ENCODE measurements at places on chromosomes 1 and 21. TPM values are rescaled to one million over a fixed set of nuclear protein-coding genes. Genes with fewer than 3 reads are reported as not detected.
A peak's percentile ranks its signal among the peaks of the same experiment; 100 is the strongest.

DNA sequence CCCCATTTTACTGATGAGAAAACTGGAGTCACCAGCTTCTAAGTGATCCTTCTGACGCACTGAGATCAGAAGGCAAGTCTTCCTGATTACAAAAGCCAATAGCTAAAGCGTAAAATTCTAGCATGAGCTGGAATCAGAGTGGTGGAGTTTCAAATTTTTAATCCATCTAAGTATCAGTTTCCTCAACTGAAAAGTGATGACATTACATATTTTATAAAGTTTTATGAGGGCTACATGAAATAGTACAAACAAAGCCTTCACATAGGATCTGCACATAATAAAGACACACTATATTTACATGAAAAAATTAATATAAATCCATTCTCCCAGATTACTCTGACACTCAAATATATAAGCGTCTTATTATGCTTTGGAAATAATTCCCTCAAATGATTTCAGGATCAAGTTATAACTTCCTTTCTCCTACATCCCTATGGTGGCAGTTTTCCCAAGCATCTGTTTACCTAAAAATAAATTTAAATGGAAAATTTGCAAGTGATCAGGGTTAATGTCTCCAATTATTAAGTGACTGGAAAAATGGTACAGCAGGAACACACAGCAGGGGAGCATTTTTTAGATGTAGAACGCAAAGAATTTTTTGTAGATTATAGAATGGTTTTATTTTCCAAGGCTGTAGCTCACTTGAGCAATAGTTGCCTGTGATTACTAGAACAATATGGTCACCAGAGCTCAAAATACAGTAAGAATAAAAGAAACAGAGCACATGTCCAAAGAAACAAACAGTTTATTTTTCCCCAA lies 490.4 kb upstream of the C1orf87 start:
- no peak for DNase-seq

The CACHD1 gene
- 3.8 TPM for total RNA-seq

The ASCL5 gene
- total RNA-seq: not detected

The BRDT gene
- not detected for total RNA-seq

- no peak for DNase-seq
Measured at GRCh38 chr1:227372726-227373130, 54.4 kb upstream of the CDC42BPA start.

DNA sequence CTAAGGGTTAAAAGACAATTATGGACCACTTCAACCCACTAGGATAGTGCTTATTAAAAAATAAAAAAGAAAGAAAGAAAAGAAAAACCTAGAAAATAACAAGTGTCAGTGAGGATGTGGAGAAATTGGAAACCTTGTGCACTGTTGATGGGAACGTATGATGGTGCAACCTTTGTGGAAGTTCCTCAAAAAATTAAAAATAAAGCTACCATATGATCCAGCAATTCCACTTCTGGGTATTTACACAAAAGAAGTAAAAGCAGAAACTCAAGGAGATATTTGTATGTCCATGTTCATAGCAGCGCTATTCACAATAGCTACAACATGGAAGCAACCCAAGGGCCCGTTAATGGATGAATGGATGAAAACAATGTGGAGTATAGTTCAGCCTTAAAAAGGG lies 115.2 kb upstream of the ATP1A1 start:
- DNase-seq: no peak

DNA sequence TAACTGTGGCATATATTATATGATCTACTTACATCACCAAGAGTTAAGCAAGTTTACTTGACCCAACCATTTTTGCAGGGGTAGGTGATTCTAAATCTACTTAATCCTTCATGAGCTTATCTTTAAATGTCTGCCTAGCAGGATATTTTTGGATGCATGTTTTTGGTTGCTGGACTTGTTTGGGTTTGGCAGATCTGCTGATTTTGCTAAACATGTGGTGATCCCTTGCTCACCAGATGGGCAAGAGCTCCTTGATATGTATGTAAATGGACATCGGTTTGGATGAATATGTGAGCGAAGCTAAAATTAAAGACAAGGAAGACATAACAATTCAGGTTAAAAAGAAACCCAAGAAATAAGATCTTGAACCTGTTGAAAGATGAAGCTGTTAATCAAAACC lies 36.7 kb downstream of the FMN2 start:
- DNase-seq: no peak

The HSPG2 gene
- total RNA-seq: 158 TPM

The FAM78B gene
- 0.27 TPM for total RNA-seq

The TMPRSS15 gene
- not detected for total RNA-seq

The KCNK1 gene
- under 0.01 TPM for total RNA-seq

The PRDM15 gene
- total RNA-seq: 13.5 TPM

- DNase-seq: no peak
Measured at GRCh38 chr1:73980324-73981040, 217.5 kb downstream of the LRRIQ3 start.

DNA sequence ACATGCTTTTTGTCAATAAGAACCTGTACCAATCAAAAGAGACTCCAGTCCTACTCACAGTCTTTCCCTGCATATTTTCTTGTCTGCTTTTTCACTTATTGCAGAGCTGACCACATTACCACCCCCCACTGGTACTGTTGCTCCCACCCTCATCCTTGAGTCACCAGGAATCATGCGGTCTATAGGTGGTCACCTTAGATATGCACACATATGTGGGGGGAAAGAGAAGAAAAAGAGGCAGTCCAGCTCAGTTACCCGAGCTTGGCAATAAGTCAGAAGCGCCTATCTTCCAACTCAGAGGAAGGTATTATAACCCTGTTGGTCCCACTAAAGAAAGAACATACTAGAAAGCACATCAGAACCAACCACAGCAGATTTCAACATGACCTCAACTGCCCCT lies 119.2 kb downstream of the SMYD2 start:
- DNase-seq: no peak

- DNase-seq: no peak
Measured at GRCh38 chr1:97337250-97338030, 583.4 kb downstream of the DPYD start.

DNA sequence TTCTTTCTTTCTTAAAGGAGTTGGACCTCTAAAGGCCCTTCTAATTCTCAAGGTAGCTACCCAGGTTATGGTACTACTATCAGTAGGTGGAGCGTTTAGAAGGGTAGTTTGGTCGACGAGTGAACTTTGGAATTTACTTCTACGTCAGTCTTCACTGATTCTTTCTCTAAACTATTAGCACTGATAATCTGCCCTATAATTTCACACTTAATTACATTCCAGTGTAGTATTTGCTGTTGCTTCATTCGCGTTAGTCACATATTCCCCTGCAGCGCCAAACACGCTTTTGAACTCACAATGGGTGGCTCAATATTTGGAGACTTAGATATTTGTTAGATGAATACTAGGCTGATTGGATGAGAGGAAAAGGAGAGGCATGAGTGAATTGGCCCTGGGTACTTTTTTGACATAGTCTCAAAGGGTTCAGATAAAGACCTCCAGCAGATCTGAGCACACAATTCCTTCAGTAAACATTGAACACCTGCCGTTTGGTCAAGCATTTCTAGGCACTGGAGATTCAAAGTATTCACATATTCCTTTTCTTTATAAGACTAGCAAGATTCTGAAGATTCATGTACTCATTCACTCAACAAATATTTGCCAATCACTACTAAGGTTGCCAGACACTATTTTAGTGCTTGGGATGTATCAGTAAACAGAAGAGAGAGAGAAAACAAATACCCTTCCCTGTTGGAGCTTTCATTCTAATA lies 929 bp upstream of the FOXJ3 start:
- DNase-seq: no peak

- no peak for DNase-seq
Measured at GRCh38 chr21:33828083-33828482, 87.5 kb downstream of the ATP5PO start.

DNA sequence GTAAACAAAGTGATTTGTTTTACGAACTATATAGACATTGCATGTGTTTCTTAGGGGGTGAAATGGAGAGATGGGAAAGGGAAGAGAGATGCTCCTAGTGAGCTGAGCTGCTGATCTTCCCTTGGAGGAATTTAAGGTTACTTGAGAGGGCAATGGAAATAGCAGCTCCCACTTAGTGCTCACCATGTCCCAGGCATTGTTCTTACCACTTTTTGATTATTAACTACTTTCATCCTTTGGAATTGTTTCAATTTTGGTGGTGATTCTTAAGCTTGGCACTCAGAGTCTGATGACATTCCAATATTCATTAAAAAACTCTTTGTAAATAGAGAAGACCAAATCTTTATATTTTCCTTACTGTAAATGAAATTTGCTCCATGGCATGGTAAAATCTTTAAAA lies 124.9 kb downstream of the ITSN1 start:
- no peak for DNase-seq

The CD2 gene
- total RNA-seq: under 0.01 TPM

- no peak for DNase-seq
Measured at GRCh38 chr1:28412731-28413130, 43.2 kb downstream of the PHACTR4 start.

- no peak for DNase-seq
Measured at GRCh38 chr1:61487801-61488200, 237.1 kb downstream of the TM2D1 start.

DNA sequence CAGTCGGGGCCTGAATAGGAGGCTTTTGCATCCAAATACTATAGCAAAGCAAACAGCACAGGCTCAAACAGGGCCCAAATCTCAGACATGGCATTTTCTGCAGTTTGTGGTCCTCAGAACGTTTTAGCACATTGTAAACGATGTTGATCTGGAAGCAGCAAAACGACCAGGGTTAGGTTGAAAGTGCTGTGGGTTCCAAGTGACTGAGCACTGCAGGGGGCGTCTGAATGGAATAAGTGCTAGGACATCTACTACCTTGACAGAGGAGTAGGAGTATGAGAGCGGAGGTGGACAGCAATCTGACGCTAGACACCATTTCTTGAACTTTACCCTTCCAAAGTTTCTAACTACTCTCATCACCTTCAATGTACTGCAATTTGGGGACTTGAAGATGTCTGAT lies 214.9 kb downstream of the BARHL2 start:
- DNase-seq: no peak

- peak; percentile 40 for DNase-seq
Measured at GRCh38 chr1:218521414-218522169, 176.5 kb downstream of the TGFB2 start.

DNA sequence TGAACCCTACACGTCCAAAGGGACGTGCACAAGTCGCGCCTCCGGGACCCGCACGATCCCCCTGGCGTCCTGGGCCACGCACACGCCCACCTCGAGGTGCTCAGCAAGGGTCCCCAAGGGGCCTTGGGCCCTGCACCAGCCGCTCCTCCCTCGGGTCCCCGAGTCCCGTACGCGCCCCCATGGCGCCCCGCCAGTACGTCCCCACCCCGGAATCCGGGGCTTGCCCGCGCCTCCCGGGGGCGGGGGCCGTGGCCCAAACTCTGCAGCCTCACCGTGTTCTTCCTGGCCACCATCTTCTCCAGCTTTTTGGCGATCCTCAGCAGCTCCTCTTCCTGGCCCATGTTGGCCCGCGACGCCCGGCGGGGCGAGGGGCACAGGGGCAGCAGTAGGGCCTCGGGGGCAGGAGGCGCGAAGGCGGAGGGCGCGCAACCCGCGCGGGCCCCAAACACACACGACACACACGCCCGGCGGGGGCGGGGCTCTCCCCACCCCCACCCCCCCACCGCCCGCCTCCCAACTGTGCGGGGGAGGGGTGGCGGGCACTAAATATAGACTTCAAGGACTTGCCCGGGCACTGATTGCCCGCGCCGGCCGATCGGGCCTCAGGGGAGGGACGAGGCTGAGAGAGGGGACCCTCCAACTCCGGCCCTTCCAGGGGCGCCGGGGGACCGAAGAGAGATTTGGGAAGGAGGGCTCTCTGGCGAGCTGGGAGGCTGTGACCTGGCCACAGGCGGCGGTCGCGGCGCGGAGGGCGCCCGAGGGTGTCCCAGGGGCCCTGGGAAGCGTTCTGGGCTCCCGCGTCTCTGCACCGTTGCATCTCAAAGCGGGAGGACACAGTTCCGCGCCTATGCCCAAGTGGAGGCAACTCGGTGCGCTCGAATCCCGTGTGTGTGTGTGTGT lies at the start of gene TCEA3:
Gene TCEA3, minus strand, starts transcription at position 456 of the 900 bp plus-strand sequence. Its CDS starts 115 bp downstream, at position 341.
- DNase-seq: no peak

The MAPKAPK2 gene
- 56.3 TPM for total RNA-seq

GRCh38 chr1:93729502-93729901 lies 47.9 kb upstream of the BCAR3 start:
- no peak for DNase-seq

GRCh38 chr1:53362851-53363642 lies 35.2 kb upstream of the LRP8 start:
- no peak for DNase-seq

DNA sequence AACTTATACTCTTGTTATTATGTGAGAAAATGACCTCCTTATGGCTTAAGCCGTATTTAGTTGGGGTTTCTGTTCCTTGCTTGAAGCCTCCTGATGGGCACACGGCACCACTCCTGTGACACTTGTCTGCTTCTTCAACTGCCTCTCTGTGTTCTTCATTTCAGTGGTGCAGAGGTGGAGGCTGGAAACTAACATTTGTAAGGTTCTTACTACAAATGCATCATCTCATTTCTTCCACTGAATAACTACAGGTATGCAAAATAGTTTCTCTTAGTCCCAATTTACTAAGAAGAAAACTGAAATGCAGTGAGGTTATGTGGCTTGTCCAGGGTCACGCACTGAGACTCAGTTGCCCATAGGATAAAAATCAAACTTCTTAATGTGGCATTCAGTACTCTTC lies 23.6 kb upstream of the ZNF362 start:
- DNase-seq: no peak

GRCh38 chr1:226658546-226659125 lies 80.4 kb downstream of the ITPKB start:
- no peak for DNase-seq

The KRTAP21-2 gene
- total RNA-seq: not detected

GRCh38 chr1:85289207-85289847 lies 12.9 kb upstream of the BCL10 start:
- no peak for DNase-seq
